Stimulated activated CD8-positive, alpha-beta memory T cell treated with anti-CD3 and anti-CD28 coated beads, Interleukin-15, amount 100 ng/mL, for 24 hours (primary cell): ENCODE measurements at places on chromosomes 4 and X.

GRCh38 chrX:68146054-68146453 lies 287.2 kb downstream of the OPHN1 start:
- no peak for DNase-seq

- DNase-seq: no peak
These were observed 60.7 kb downstream of the ANTXR2 start for GRCh38 chr4:80012291-80012690.

GRCh38 chr4:109041463-109042360 lies 260.7 kb downstream of the COL25A1 start:
- DNase-seq: no peak

- no peak for DNase-seq
These were observed 153.9 kb downstream of the KDR start for GRCh38 chr4:54971474-54971950.

DNA sequence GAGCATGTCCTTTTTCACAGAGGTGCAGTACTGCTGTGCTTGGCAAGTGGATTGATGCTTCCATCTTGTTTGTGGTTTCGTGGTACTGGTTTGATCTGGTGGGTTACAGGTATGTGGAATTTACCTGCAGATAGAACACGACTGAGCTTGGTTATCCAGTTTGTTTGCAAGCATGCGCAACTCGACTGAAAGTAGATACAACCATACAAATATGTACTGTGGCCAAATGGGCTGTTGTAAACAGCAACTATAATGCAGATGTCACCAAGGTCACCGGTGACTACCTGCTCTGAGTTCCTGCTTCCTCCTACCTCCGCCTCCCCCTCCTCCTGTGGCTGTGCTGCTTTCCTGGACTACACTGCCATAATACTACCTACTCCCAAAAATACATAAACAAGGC lies 12.4 kb downstream of the CWH43 start:
- no peak for DNase-seq

GRCh38 chr4:8205749-8206611 lies 6.9 kb downstream of the SH3TC1 start:
- no peak for DNase-seq

- DNase-seq: no peak
These were observed 1135.0 kb upstream of the TENM3 start for GRCh38 chr4:181108237-181108636.

DNA sequence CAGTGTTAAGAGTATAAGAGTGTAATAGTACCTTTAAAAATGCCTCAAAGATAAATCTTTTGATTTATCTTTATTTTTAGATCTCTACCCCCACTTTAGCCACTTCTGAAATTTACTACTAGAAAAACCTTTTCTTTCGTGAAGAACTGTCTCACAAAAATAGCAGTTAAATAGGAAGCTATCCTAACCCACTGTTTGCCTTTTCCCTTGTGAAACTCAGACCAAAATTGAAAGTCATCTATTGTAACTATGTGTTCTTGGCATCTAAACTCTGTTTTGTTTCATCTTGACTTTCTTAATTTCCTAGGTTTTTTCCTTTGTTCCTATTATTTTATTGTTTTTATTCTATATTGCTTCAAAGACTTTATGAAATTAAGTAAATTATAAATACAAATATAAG lies 7.8 kb upstream of the TMEM144 start:
- DNase-seq: no peak

DNA sequence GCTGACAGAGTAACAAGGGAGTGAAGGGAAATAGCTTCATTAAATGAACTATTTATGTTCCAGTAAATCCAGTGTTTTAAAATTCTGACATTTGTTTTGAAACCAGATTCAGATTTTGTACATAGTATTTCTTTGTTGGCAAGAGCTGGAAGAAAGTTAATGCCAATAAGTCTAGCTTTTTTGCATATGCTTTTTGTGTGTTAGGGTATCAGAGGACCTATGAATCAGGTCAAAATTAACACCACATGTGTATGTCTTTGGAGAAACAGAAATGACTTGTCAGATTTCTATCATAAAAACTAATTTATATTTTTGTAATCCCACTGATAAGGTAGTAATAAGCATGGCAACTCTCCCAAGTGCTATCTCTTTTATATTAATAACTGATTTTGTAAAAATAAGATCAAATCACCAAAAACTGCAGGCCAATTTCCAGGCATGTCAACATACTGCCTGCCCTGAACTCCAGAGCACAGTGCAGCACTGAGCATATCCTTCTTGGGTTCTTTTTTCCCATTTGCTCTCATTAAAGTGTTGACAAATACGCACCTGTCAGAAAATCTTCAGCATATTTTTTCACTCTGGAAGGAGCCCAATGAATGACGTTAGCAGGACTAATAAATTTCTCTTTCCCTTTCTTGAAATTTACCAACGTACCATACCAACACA lies 65.5 kb downstream of the SH3RF1 start:
- no peak for DNase-seq

DNA sequence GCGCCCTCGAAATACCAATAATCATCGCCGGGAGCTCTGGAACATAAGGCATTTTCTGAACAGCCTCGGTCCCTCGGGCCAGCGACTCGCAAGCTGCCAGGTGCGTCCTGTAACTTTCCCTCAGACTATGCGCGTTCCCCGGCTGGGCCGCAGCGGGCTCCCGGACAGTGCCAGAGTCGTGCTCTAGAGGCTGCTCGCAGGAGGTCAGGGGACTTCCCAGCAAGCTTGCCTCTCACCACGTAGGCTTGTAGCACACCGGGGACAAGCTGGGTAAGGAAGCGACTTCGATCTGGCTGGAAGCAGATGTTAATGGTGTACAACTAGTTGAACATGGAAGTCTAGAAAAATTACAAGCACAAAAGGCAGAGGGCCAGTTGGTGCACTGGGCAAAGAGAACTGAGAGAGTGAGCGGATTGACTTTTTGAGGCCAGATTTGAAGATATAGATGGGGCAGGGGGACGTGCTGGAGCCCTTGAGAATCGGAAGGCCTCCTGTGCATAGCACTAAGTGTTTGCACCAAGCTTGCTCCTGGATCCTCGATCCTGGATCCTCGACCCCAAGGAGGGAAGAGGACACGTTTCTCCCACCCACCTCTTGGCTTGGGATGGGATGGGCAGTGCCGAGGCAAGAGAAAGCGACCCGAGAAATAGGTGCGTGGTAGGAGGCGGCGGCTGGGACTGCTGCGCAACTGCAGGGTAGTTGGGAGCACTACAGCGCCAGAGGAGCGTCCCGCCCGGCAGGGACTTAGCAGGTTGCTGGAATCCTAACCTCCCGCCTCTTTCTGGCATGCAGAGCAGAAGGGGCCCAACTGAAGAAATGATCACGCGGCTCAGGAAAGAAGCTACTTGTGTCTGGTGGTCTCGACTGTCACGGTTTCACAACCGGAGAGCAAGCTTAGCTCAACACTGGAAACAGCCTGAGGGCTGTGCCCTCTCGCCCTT lies 19.9 kb upstream of the ZIC3 start:
- DNase-seq: no peak

GRCh38 chr4:159366966-159367780 lies 264.3 kb downstream of the RAPGEF2 start:
- DNase-seq: no peak

DNA sequence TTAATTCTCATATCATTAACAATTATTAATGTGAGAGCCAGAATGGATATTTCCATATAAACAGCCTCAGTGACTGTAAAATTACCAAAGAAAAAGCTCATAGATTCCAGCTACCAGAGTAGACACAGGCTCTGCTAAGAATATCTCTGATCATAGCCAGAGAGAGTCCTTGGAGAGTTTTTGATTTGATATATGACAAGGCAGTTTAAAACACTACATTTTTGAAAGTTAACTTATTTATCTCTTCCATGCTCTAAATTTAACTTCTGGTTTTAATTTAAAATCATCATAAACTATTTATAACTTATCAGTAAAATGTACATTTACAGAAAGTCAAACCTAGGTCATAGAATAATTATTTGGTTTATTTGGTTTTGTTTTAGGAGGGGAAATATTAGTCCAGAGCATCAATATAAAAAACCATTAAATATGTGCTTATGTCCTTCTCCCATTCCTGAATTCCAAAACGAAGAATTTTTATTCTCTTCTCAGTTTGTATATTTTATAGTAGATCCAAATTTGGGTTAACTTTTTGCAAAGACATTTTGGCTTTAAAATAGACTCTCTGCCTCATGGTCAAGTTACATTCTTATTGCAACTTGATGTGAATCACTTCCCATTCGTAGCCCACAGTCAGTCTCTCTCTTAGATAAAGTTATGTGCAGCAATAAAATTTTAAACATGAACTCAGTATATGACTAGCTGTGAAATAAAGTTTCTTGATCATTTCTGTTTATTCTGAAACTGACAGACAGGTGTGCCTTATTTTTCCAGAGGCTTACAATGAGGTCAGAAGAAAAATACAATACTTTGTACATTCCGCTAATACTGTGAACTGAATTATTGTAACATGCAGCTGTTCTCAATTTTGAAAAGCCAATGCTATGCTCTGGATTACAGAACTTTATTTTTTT lies 267.1 kb downstream of the PAPSS1 start:
- DNase-seq: no peak

GRCh38 chr4:34323549-34324320 lies 1920.6 kb downstream of the ARAP2 start:
- no peak for DNase-seq

DNA sequence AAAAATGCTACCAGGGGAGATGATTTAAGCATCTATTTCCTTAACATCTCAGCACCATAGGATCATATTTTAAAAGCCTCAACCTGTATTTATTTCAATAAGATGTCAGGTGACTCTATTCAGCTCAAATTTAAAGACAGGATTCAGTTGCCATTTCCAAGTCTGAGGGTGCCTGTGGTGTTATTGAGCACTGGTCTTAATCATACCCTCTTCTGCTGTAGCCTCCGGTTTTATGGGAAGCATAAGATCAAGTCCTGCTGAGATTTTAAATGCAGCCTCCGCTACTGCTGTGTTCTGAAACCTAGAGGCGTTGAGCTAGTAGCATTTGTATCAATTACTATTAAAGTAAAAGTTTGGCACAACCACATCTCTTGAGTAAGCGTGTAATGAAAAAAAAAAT lies 185.7 kb upstream of the NWD2 start:
- no peak for DNase-seq

DNA sequence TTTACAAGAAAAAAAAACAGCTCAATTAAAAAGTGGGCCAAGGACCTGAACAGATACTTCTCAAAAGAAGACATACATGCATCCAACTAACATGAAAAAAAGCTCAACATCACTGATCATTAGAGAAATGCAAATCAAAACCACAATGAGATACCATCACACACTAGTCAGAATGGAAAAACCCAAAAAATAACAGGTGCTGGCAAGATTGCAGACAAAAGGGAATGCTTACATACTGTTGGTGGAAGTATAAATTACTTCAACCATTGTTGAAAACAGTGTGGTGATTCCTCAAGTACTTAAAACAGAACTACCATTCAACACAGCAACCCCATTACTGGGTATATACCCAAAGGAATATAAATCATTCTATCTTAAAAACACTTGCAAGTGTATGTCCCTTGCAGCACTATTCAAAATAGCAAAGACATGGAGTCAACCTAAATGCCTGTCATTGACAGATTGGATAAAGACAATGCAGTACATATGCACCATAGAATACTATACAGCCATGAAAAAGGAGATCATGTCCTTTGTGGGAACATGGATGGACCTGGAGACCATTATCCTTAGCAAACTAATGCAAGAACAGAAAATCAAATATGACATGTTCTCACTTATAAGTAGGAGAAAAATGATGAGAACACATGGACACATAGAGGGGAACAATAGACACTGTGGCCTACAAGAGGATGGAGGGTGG lies 97.6 kb downstream of the RAB28 start:
- no peak for DNase-seq

DNA sequence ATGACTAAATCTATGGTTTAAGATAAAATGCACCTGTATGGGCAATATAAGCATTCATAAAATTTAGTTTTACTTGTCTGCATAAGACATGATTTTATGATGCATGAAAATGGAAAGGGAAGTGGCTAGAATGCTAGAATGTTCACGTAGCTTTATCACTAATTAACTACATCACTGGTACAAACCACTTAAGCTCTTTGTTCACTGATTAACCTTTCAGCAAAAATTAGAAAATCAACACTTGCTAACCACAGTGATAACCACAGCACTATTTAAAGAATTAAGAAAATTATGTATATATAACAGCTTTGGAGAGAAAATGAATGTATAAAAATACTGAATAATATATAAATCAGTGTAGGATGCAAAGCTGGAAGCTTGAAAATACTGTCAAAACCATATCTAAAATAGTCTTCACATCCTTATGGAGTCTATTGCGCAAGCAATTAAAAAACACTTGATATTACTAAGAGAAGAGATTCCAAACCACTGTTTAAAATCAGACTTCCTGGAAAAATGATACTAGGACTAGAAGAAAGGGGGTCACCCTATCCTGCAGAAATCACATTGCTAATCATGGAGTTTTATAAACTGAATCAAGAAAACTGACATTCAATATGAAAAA lies 51.9 kb downstream of the EFHC2 start:
- no peak for DNase-seq

GRCh38 chr4:3389233-3390215 lies 52.2 kb upstream of the HGFAC start:
- no peak for DNase-seq

DNA sequence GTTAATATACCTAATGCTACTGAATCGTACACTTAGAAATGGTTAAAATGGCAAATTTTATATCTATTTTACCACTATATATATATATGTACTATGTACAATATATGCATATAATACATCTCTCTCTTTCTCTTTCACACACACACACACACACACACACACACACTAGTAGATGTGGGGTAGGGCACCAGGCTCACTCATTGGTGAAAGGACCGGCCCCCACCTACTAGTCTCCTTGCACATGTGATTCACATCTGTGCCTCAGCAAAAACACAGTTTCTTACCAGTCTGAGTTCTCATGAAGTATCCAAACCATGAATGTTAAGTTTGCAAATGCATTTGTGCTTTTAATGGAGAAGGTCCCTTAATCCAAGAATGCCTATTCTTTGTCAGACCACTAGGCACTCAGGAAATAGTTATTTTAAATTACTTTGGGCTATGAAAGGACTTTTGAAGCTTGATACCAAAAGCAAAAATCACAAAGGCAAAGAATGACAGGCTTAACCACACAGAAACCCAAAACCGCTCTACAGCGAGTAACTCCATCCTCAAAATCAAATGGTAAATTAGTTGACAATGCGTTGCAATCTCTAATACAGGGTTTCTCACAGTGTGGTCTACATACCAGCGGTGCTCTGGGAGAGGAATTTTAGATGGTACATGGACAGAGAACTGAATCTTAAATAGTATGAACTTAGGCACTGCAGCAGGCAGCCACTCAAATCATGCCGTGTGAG lies 5.8 kb downstream of the TSC22D3 start:
- DNase-seq: no peak

GRCh38 chr4:174553828-174554227 lies 31.5 kb upstream of the HPGD start:
- DNase-seq: no peak

DNA sequence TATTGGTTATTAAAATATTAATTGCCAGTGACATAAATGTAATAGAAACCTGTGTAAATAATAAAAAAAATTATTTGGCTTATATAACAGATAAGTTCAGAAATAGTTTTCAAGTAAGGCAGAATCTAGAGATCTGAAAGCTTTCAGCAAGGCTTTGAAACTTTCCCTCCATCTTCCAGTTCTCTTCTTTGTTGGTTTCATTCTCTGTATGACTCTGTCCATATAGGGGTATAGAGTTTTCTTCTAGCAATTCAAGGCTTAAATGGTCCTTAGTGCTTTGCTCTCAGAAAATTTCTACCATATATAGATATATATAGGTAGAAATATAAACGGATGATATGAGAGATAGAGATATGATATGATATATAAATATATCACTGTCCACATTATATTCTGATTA lies 160.5 kb upstream of the GABRA2 start:
- DNase-seq: no peak

- DNase-seq: no peak
These were observed 63.3 kb downstream of the MOSPD2 start for GRCh38 chrX:14936561-14936960.
